Kidney epithelial cell (primary cell): ENCODE measurements at places on chromosomes 3 and 15.

DNA sequence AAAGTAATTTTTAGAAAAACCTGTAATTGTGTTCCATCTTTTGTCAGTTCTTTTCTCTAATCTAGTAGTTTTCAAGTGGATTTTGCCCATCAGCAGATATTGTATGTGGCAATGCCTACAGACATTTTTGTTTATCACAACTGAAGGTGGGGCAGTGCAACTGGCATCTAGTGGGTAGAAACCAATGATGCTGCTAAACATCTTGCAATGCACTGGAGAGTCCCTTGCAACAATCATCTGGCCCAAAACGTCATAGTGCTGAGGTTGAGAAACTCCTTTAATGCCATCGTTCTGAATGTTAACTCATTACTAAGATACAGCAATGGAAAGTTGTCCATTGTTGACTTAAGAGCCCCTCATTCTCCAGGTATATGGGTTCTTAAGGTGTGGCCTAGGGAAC lies 80.1 kb downstream of the BTD start:
- DNase-seq, result no peak

GRCh38 chr15:68783226-68784058 lies 37.3 kb downstream of the ANP32A start:
- DNase-seq, result no peak

- DNase-seq, result no peak
These were observed 397.6 kb upstream of the PLSCR5 start for GRCh38 chr3:147002721-147003120.

DNA sequence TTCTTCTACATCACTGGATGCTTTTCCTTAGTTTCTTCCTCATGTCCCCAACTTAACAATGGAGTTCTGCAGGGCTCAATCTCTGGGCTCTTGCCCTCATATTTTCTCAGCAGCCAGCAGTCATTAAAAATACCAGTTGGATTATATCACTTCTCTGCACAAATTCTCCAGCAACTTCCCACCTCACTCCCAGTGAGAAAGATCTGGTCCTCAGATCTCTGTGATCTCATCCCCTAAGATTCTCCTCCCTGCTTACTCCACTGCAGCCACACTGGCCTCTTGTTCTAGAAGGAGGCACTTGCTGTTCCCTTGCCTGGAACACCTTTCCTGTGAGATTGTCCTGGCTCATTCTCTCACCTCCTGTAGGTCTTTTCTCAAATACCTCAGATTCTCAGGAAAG lies 6.1 kb downstream of the ERICH6 start:
- no peak for DNase-seq

- DNase-seq, result no peak
These were observed 346.8 kb downstream of the EPHA6 start for GRCh38 chr3:97161169-97161568.

- no peak for DNase-seq
These were observed 4.8 kb downstream of the IDH2 start for GRCh38 chr15:90097475-90097874.

GRCh38 chr3:153159771-153160397 lies 2.1 kb upstream of the RAP2B start:
- no peak for DNase-seq

GRCh38 chr3:2822611-2823010 lies 287.6 kb downstream of the IL5RA start:
- no peak for DNase-seq

DNA sequence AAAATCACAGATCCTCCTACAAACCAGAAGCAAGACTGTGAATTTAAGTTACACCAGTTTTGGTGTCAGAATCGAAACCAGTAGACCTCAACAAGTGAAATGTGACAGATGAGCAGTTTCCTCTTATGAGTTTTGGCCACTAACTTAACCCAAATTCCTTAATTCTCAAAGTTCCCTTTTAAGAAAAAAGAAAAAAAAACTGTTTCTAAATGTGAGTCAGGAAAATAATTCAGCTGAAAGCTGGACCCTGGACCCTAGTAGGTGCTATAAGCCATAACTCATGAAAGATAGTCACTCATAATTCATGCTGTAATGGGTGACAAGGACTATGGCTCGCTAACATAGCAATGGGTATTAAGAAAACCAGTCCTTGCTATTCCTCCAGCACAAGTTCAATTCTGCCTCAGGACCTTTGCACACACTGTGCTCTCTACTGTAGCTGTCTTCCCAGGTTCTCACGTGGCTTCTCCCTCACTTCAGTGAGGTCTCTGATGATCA lies 9.0 kb upstream of the THRB start:
- no peak for DNase-seq

GRCh38 chr3:46017720-46018119 lies 9.6 kb downstream of the XCR1 start:
- no peak for DNase-seq

DNA sequence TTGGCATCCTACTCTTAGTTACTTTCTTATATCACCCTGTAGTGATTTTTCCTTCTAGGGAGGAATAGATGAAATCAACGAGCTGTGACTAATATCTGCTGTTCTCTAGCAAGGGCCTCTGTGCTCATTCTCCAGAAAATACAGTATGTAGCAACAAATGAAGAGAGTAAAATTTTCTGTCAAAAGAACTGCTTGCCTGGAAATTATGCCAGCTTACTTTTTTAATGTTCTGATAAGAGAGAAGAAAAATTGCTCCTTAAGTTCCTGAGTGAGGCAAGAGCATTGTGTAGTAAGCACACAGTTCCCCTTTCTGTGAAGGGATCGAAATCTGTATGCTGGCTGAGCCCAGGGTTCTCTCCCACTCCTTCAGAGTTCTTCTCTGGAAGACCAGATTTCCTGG lies 51.4 kb upstream of the GK5 start:
- no peak for DNase-seq

GRCh38 chr3:76132154-76132470 lies 346.8 kb upstream of the ZNF717 start:
- DNase-seq, result no peak

DNA sequence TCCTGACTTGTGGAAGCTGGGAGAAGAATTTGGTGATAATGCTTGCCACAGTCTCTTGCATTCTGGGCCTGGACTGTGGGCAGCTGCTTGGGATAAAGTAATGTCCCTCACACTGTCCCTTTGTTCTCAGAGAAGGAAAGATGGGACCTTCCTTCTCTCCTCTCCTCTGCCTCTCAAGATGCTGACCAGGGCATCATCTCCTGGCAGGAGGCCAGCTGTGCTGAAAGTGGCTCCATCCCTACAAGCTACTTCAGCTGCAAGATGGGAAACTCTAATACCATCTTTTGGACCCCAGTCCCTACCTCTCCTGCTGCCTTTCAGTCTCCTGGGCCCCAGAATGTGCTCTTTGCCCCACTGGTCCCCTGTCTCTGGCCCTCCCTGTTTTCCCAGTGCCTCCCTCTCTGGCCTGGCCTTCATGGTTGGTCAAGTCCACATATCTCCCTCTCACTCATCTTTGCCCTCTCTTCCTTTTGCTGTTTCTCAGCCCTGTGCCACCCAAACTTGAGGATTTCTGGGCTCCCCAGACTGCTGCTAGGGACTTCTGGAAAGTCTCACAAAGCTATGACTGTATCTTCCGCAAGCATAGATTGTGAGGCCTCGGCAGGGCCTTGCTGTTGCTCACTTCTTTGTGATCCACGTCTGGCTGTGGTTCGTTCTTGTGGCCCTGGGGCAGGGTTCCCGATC lies 7.1 kb upstream of the SLC6A20 start:
- DNase-seq, result no peak

DNA sequence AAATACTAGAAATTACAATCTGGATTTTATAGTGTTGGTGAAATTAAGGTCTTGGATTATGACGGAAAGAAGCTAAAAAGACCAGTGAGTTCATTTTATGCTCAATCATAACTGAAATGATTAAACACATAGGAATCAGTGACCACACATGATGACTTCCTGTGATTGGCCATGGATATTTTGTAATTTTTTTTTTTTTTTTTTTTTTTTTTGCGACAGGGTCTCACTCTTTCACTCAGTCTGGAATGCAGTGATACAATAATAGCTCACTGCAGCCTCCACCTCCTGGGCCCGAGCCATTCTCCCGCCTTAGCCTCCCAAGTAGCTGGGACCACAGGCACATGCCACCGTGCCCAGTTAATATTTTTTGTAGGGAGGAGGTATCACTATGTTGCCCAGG lies 47.4 kb downstream of the PAQR5 start:
- DNase-seq, result no peak

DNA sequence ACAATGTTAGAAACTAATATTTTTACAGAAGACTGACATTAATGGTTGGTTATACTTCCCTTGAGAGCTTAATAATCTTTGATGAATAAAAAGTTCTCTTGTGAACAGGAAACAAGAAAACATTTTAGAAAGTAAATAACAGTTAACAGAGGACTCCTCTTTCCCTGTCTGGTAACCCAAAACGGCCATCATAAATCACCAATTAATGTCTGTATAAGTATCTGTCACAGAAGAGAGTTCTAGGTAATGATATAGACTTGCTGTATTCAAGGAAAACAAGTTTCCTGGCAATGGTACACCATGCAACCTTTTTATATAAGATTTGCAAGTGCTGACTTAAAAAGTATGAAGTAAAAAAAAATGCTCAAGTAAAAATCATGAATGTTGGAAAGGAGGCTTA lies 426.7 kb downstream of the SOX2 start:
- DNase-seq, result no peak

- no peak for DNase-seq
These were observed 51.5 kb downstream of the RPN1 start for GRCh38 chr3:128598884-128599664.
